Activated T-helper 1 cell treated with Interleukin-2 at 50 U/mL for 16 hours (primary cell): ENCODE measurements at places on chromosomes 7 and 10.

- no peak for DNase-seq
These were observed 165.8 kb upstream of the PRSS1 start for GRCh38 chr7:142583446-142583845.

DNA sequence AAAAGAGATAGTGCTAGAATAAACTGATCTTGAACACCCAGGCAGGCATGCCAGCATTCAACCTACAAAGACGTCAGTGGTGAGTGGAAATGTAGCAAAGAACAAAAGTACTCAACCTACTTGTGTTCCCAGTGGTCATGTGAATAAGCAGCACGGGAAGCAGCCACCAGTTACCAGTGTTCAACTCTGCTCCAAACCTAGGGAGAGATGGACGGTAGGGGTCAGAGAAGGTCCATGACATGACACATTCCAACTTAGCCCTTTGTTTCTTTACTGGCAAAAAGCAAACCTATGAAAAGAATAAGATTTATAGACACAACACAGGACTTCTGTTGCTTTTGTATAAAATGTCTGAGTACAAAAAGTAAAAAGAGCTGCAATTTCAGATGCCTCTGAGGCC is 511.4 kb downstream of the XPNPEP1 start:
- no peak for DNase-seq

- no peak for DNase-seq
These were observed 75.3 kb upstream of the AGBL3 start for GRCh38 chr7:134910968-134911367.

GRCh38 chr10:127947211-127947610 is 40.3 kb downstream of the PTPRE start:
- DNase-seq, result no peak

DNA sequence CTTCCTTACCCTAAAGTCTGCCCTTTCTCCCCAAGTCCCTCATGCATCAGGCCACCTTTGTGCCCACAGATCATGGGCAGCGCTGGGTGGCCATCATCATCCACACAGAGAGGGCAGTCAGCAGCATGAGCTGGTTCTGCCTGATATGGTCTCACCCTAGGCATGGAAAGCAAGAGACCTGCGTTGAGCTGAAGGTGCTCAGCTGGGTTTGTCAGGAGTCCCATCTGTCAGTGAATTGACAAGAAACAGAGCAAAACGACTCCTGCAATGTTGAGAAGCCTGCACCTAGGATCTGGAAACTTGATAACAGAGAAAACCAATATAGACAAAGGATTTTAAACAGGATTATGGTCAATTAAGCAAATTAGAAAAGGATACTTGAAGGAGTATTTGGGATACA is 242.7 kb upstream of the PRSS1 start:
- no peak for DNase-seq
